Effector memory CD4-positive, alpha-beta T cell (primary cell): ENCODE measurements at places on chromosomes 13 and 19.
A peak's percentile ranks its signal among the peaks of the same experiment; 100 is the strongest.

- peaks cover 10% of the 10 kb centered on the region for H3K4me1 ChIP-seq
- no peak overlapping the region for H3K4me3 ChIP-seq
- DNase-seq: no peak
- no peaks in the 10 kb centered on the region for H3K27me3 ChIP-seq
- no peak overlapping the region for H3K27ac ChIP-seq
Measured at GRCh38 chr19:8695911-8696310, 2.7 kb downstream of the ACTL9 start.

- H3K36me3 ChIP-seq: peaks cover 4% of the 10 kb centered on the region
- peaks cover 9% of the 10 kb centered on the region for H3K4me1 ChIP-seq
- DNase-seq: no peak
- H3K4me3 ChIP-seq: peak overlapping the region; percentile 80
- no peaks in the 10 kb centered on the region for H3K27me3 ChIP-seq
Measured at GRCh38 chr13:49584771-49585182, 581 bp downstream of the RCBTB1 start.

- no peaks in the 10 kb centered on the region for H3K36me3 ChIP-seq
- no peaks in the 10 kb centered on the region for H3K4me1 ChIP-seq
- H3K27ac ChIP-seq: no peak overlapping the region
- DNase-seq: no peak
Measured at GRCh38 chr13:31172001-31172400, 10.3 kb upstream of the HSPH1 start.

DNA sequence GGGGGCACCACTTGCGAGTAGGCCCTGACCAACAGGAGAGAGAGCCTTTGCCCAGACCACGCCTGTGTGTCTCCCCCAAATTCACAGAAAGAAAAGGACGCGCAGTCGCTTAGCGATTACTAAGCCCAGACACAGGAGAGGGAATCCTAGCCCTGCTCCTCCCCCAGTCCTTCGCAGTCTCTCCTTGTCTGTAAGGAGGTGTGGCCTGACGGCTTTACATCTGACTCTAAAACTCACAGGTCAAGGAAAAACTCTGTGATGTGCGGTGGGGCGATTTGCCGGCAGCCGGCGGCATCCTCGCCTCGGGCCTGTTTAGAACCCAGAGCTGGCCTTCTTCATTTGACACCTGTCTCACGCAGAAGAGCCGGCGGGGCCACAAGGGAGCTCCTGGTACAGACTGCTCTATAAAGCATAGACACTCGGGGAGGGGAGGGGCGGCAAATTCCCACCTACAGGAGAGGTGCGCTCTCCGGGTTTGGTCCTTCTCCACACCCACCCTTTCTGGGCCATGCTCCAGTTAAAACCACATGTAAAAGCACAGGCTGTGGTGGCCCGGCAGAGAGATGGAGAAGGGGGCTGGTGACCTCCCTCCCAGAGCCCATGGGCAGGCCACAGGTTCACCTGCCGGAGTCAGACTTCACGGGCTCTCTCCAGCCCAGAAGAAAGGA is 17.8 kb downstream of the GPR12 start:
- no peak overlapping the region for H3K4me3 ChIP-seq
- no peak overlapping the region for H3K27ac ChIP-seq
- H3K4me1 ChIP-seq: no peaks in the 10 kb centered on the region
- H3K36me3 ChIP-seq: no peaks in the 10 kb centered on the region
- no peak for DNase-seq

DNA sequence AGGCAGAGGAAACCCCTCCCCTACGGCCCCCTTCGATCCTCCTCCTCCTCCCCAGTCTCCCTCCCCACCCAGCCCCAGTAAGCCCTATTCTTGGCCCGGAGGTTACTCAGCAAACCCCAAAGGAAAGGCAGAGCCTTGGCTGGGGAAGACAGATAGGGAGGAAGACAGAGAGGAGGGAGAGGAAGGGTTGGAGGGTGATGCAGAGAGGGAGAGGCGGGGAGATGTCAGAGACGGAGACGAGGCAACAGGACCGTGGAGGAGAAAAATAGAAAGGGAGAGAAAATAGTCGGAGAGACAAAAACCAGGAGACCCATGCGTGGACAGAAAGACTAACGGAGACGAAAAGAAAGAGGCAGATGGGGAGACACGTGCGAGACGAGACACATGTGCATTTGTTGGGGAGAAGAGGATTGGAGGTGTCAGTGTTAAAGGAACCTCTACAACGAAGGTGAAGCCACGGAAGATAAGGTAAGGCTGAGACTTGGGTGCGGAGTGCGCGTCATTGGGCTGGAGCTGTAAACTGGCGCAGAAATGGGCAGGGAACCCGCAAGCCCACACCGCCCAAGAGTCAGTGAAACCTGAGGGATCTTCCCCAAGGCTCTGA is 2.9 kb downstream of the TGFB1 start:
- peak overlapping the region; percentile 99 for H3K4me3 ChIP-seq
- peaks cover 42% of the 10 kb centered on the region for H3K4me1 ChIP-seq
- H3K27me3 ChIP-seq: no peaks in the 10 kb centered on the region

DNA sequence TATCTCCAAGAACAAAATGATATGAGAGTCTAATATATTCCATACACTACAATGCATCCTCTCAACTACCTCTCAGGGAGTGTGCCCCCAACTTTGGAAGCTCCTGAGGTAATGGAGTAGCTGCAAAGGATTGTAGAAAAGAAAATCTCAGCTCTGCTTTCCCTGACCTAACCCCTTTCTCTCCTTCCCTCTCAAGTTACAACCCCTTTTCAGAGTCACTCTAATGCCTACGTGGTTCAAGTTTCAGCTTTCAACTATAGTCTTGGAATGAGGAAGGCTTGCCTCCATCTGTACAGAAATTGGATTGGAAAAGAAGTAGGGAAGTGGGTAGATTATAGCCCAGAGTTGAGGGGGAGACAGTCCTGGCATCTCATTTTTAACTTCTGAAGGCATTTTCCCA is 256.0 kb downstream of the PCDH9 start:
- H3K4me3 ChIP-seq: no peak overlapping the region
- no peaks in the 10 kb centered on the region for H3K27me3 ChIP-seq
- no peaks in the 10 kb centered on the region for H3K36me3 ChIP-seq
- no peak for DNase-seq
- no peak overlapping the region for H3K27ac ChIP-seq
- H3K4me1 ChIP-seq: no peaks in the 10 kb centered on the region

DNA sequence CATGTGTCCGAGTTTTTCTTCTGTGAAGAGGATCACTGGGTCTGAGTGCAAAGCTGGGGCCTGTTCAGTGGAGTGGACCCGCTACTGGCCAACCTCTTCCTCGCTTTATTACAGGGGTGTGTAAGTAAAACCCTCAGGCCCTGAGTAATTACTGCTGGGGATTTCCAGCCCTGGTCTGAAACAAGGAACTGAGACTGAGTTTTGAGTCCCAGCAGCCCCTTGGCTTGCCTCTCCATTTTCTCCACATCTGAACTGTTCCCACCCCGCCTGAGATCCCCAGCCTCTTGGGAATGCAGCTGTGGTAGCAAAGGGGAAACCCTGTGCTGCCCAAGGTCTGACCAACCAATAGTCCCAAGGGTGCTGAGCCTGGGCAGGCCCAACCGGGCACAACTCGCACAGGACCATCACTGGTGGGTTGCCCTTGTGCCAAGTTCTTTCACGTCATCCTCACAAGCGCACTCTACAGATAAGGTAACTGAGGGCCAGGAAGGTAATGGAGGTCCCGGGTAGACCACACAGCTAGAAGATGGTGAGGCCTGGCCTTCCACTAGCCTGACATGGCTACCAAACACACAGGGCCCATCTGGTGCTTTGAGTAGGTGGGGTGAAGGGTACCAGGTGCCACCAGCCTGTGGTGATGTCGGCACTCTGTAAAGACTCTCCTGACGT is 13.7 kb upstream of the SLC35E1 start:
- peaks cover 67% of the 10 kb centered on the region for H3K4me1 ChIP-seq
- peak; percentile 19 for DNase-seq
- peak overlapping the region; percentile 18 for H3K4me3 ChIP-seq
- no peaks in the 10 kb centered on the region for H3K27me3 ChIP-seq

GRCh38 chr19:6217752-6218334 is 61.9 kb downstream of the MLLT1 start:
- no peaks in the 10 kb centered on the region for H3K27me3 ChIP-seq
- H3K4me1 ChIP-seq: no peaks in the 10 kb centered on the region
- no peak overlapping the region for H3K27ac ChIP-seq
- no peak overlapping the region for H3K4me3 ChIP-seq
- peaks cover 39% of the 10 kb centered on the region for H3K36me3 ChIP-seq
- DNase-seq: no peak

DNA sequence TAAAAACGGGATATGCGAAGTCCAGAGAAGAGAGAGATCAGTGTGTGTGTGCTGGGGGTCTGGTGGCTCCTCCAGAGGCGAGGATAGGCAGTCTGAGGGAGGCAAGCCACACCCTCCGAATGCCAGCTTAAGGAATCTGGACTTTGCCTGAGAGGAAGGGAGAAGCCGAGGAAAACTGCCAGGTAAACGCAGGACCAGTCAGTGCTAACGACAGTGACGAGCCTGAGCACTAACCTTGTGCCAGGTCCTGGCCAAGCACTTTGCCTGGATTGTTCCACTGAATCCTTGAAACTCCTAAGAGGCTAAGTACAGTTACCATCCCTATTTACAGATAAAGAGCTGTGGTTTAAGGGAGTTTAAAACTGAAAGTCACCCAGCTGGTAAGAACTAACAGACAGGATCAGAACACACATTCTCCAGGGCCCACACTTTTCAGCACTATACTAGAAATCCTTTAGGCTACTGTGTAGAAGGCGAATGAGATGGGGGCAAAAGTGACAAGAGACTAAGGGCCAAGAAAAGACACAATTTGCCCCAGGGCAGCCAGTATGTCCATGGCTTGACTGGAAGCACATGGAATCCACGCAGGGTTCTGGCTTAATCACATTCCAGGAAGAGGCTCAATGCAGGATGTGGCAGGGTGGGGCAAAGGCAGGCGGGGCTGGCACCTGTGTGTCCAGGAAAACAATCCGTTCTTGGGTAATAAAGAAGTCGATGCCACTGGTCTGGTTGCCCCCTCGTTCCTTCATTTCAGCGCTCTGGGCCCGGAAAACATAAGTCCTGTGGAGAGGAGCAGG is 15.1 kb downstream of the SMG9 start:
- H3K36me3 ChIP-seq: peaks cover 77% of the 10 kb centered on the region
- peaks cover 2% of the 10 kb centered on the region for H3K4me1 ChIP-seq
- DNase-seq: no peak
- H3K27me3 ChIP-seq: no peaks in the 10 kb centered on the region

DNA sequence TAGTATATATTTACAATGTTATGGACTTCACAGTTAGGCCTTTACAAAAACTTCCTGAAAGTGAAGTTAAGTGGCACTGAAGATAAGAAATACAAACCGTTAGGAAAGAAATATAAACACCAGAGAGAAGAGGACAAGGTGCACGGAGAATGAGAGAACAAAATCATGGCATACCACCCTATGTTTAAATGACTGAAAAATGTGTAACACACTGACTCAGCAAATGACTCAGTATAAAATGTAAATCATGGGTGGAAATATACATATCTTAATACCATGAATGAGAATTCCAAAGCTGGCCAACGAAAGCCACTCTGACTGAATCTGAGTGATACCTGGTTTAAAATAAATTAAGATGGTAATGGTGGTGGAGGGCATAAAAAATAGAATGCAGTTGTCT is 260.8 kb downstream of the DNAJC15 start:
- no peak overlapping the region for H3K4me3 ChIP-seq
- H3K4me1 ChIP-seq: no peaks in the 10 kb centered on the region
- H3K27ac ChIP-seq: no peak overlapping the region
- H3K27me3 ChIP-seq: no peaks in the 10 kb centered on the region

DNA sequence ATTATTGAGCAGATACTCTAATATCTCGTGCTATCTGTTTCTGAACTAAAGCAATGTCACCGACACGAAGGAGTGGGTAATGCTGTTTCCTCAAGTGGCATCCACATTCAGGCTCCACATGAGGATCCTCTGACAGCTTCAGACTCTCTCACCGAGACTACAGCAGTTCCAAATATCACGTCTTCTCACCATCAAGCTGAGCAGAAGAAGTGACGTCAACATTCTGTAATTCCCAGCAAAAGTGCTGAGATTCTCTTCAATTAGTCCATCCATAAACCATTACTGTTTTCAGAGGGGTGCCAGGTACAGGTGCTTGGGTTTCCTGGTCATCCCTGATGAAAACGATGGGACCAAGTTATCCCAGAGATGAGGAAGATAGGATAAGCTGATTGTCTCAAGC is 110.0 kb upstream of the DACH1 start:
- H3K27me3 ChIP-seq: no peaks in the 10 kb centered on the region
- no peaks in the 10 kb centered on the region for H3K36me3 ChIP-seq
- no peaks in the 10 kb centered on the region for H3K4me1 ChIP-seq
- no peak overlapping the region for H3K4me3 ChIP-seq

- DNase-seq: no peak
- H3K36me3 ChIP-seq: no peaks in the 10 kb centered on the region
- H3K27ac ChIP-seq: no peak overlapping the region
- H3K4me1 ChIP-seq: no peaks in the 10 kb centered on the region
- H3K4me3 ChIP-seq: no peak overlapping the region
Measured at GRCh38 chr13:25085125-25085742, 10.7 kb upstream of the PABPC3 start.

- no peaks in the 10 kb centered on the region for H3K4me1 ChIP-seq
- H3K27me3 ChIP-seq: no peaks in the 10 kb centered on the region
- DNase-seq: no peak
- no peak overlapping the region for H3K4me3 ChIP-seq
Measured at GRCh38 chr13:108283110-108283509, 13.6 kb downstream of the TNFSF13B start.

- H3K27ac ChIP-seq: peak overlapping the region; percentile 96
- peak overlapping the region; percentile 92 for H3K4me3 ChIP-seq
- no peaks in the 10 kb centered on the region for H3K27me3 ChIP-seq
- no peak for DNase-seq
Measured at GRCh38 chr19:18558202-18558555, 509 bp downstream of the KXD1 start.

DNA sequence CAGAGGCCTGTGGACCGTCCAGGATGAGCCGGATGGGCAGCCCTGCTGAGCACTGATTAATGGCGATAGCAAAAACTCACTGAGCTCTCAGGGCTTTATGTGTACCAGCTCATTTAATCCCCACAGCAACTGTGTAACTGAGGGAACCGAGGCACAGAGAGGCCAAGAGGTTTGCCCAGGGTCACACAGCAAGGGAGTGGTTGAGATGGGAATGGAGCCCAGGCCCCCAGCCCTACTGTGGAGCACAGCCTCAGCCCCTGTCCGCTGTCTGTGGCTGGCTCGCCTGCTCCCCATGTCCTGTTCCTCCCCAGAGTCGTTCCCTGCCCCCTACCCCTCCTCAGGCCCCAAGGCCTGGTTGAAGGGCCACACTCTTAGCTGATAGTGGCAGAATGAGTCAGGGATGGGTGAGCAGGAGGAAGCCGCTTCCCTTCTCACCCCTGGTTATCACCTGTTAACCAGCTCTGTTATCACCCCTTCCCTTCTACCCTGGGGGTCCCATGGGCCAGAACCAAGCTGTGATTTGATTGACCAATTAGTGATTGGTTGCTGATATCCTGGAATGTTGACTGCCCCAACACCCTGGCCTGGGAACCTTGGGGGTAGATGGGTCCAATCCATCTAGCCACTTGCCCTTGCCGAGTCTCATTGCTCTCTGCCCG is 21.2 kb downstream of the CAPN12 start:
- H3K4me1 ChIP-seq: no peaks in the 10 kb centered on the region
- H3K27ac ChIP-seq: no peak overlapping the region
- H3K36me3 ChIP-seq: peaks cover 82% of the 10 kb centered on the region
- H3K27me3 ChIP-seq: no peaks in the 10 kb centered on the region
- no peak overlapping the region for H3K4me3 ChIP-seq

- DNase-seq: no peak
- no peak overlapping the region for H3K27ac ChIP-seq
- no peaks in the 10 kb centered on the region for H3K4me1 ChIP-seq
- H3K36me3 ChIP-seq: no peaks in the 10 kb centered on the region
- no peak overlapping the region for H3K4me3 ChIP-seq
Measured at GRCh38 chr13:87554045-87554444, 117.1 kb upstream of the SLITRK5 start.

- H3K27me3 ChIP-seq: no peaks in the 10 kb centered on the region
- H3K27ac ChIP-seq: no peak overlapping the region
- no peak overlapping the region for H3K4me3 ChIP-seq
- peaks cover 35% of the 10 kb centered on the region for H3K36me3 ChIP-seq
Measured at GRCh38 chr19:3770136-3770999, 1.7 kb downstream of the RAX2 start.
